ENCODE measurements at places on chromosomes 6 and 20.

DNA sequence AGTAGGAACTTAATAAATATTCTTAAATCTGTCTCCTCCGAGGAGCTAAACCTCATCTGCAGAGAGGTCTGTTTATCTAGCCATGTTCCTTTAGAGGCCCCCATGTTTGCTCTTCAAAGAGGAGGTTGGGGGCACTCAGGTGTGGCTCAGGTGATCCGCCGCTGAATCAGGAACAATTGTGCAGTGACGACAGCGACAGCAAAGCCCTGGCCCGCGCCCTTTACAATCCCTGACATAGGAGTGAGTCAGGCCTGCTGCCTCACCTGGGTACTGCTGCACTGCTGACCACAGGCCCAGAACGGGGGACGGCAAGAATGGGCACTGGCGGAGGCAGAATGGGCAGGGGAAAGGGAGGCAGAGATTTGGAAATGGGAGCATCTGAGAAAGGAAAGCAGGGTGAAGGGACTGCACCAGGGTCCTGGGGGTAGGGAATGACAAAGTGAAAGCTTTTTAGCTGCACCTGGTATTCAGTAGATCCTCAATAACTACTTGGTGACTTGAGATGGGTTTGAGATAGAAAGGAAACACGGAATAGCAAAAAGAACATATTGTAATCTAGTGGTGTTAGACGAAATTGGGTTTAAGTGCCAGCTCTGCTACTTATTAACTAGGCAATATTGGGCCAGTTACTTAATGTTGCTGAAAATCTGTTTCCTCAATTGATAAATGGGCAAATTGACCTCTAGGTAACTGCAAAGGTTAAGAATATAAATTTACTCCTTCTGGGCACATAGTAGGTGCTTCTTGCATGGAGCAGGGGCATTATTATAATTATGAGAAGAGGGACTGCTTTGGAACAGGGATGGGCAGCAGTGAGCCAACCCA, 5.4 kb upstream of the IER3 start:
- DNase-seq, result no peak

DNA sequence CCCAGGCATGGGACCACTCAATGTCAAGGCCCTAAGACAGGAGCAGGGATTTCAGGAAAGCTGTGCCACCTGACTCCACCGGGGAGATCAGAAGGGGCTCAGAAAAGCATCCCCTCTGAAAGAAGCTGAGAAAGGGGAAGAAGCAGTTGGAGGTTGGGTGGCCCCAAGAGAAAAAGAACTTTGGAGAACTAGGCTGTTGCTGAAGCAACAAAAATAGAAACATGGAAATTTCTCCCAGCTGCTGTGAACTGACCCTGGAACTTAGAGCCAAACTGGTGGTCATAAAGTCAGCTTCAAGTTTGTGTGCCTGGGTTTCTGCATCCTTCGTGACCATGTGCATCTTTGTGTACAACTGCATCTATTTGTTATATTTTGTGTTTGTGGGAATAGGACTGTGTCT, 534.5 kb downstream of the MAFB start:
- no peak for DNase-seq

DNA sequence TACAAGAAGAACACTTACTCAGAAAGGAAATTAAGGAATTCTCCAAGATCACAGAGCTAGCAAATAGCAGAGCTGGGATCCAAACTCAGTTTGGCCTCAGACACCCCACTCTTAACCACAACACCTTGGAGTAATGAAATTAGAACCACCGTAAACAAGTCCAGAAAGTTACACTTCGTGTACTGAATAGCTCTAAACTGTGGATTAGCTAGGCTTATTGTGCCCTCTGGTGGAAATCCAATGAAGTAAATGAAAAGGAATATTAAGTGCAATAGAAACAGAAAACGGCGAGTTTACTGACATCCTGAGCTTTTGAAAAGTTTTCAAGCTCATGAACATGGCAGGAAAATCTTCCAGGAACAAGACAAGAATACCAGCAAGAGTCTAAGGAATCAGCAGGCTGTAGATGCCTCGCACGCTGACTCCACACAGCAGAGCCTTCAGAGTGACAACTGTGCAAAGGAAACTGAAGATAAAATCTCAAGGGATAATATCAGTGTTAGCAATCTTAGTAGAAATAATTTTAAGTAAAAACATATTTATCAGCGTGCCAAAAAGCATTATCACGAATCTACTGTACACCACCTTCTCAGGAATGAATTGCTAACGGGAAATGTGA, 34.6 kb downstream of the FBXO5 start:
- no peak for DNase-seq

DNA sequence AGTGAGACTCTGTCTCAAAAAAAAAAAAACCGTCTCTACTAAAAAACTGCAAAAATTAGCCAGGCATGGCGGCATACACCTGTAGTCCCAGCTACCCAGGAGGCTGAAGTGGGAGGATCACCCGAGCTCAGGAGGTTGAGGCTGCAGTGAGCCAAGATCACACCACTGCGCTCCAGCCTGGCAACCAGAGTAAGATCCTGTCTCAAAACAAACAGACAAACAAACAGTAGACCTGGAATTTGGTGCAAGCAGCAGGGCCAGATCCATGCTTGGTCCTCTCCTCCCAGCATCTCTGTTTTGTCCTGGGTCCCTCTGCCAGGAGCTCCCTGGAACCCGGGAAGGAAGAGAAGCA, 11.6 kb downstream of the RIPOR3 start:
- DNase-seq, result no peak

GRCh38 chr6:83592770-83593394, 80.5 kb downstream of the PRSS35 start:
- no peak for DNase-seq

GRCh38 chr6:109610590-109610989, 80.4 kb downstream of the AK9 start:
- DNase-seq, result no peak

GRCh38 chr6:63403725-63404124, 83.9 kb upstream of the LGSN start:
- DNase-seq, result no peak

DNA sequence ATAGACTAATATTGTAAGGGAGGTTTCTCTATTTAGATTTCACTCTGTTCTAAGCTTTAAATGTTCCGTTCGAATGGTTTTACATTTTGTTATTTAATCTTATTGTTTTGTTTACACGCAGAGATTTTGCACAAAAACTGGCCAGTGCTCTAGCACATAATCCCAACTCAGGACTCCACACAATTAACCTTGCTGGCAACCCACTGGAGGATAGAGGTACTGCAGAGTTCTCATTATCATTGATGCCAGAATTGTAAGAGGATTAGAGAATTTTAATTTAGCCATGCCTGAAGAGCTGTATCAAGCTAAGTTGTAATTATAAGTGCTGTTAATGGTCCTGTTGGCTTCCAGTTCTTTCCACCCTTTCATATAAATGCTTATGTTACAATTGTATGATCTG, 179.7 kb upstream of the SCGN start:
- no peak for DNase-seq
